ENCODE measurements at places on chromosomes 7 and 10.

- DNase-seq = no peak
These were observed 27.6 kb upstream of the CTNNA3 start for GRCh38 chr10:67723601-67724000.

DNA sequence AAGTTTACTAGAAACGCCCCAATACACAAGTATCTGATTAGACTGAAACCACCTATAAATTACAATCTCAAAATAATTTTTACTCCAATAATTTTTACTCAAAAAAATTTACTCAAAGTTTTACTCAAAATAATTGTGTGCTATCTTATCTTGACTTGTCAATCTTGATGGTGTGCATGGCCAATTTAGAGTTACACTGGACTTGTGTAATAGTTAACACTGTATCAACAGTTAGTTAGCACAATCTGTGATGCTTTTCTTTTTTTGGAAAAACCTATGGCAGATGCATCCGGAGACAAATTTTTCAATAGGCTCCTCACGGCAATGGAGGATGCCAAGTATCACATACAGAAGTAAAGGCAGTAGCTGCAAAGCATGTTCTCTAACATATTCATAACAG is 24.9 kb downstream of the LMOD2 start:
- DNase-seq = no peak

GRCh38 chr7:92534572-92534971 is 6.0 kb downstream of the RBM48 start:
- DNase-seq = no peak

- peak; percentile 66 for DNase-seq
These were observed 65.3 kb downstream of the PDIA4 start for GRCh38 chr7:148962823-148963582.

DNA sequence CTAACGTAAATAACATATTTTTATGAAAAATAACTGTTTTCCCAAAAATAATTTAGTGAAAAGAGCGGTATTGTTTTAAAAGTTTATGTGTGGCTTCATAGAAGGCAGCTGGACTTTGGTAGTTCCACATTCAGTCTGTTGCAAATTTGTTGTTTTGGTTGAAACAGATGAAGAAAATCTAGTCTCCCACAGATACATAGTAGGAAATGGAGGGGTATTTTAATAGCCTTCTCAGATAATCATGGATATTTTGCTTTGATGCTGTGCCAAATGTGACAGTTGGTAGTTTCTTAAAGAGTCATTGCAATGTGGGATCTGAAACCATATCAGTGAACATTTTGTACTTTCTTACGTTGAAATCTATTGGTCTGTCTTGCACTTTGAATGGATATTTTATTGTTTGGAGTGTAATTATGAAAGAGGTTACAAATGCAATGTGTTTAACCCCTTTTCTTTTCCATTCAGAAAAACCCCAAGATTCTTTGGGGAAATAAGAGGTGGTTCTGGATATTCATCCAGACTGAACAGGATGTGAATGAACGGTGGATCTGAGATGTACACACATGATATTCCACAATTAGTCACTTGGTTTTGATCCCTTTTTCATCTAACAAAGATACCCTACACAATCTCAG is 10.4 kb downstream of the ZNF365 start:
- no peak for DNase-seq

GRCh38 chr7:121328508-121329190 is at the start of gene WNT16:
WNT16 (plus strand) TSS chr7:121329000; CDS start chr7:121329293, 293 bp downstream.
- DNase-seq = no peak

DNA sequence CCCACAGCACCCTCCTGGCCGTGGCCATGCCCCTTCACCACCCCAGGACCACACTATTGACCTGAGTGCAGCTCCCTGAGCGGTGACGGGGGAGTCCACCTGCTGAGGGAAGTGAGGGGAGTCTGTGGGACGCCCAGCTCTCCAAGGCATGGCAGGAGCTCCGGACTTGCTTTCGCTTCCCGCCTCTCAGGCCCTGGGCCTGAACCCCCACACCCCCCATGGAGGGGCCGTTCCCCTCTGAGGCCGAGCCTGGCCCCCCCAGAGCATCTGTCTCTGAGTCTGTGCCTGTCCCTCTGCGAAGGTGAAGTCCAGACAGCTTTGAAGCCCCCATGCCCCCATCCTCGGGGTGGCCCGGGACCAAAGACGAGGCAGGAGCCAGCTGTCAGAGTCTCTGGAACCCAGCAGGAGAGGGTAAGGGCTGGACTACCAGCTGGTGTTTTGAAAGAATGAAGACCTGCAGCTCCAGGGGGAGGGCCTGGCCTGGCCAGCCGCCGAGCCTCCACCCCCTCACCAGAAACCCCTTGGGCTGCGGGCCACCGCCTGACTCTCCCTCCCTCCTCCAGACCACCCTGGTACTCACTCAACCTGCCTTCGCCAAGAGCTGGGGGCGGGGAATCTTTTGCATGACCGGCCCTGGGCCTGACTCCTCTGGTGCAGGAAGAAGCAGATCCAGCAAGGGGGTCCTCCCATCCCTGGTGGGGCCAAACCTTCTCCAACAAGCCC is 114.0 kb downstream of the PDGFA start:
- no peak for DNase-seq

DNA sequence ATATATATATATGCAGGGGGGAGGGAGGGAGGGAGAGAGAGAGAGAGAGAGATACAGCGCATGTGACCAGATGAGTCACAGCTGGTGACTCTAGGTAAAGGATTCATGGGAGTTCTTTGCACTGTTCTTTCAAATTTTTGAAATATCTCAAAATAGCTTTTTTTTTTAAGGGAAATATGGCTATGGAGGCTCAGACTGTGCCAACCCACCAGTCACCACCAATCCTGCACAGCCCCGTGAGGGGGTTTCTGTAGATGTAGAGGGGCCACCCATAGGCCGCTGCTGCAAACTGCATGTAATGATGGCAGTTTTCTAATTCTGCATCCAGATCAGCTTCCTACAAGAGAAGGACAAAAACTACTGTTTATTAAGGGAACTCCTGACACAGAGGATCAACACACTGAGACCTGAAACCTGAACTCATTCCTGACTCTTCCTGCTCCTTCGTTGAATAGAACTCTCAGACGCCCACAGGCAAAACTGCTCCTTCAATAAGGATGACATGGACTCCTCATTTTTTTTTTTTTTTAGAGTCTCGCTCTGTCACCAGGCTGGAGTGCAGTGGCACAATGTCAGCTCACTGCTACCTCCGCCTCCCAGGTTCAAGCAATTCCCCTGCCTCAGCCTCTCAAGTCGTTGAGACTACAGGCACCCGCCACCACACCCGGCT is 17.3 kb downstream of the DAGLB start:
- DNase-seq = peak; percentile 65

- DNase-seq = no peak
These were observed 377.6 kb downstream of the LRMDA start for GRCh38 chr10:75809003-75809402.

DNA sequence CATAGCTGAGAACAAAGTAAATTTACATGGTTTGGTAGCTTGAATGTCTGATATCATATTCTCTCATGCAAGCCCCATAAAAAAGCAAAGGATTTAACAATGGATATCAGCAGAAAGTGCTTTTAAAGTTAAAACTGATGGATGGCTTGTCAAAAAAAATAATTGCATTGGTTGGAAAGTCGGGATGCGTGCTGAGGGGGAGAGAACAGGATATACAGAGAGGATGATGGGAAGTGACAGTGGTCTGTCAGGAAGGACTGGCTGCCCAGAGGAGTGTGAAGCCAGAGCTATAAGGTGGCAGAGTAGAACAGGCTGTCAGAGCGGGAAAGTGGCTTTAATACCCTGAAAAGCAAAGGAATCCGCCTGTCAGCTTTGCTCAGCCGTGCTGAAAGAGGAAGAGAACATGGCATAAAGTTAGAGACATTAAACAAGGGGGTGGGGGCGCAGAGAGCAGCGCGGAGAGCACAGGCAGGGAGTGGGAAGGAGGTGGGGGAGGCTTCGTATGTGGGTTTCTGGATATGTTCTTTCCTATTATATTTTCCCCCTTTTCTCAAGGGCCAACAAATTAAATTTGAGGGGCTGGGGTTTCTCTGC is 493.0 kb downstream of the LRMDA start:
- DNase-seq = no peak

- no peak for DNase-seq
These were observed 18.3 kb downstream of the MMS19 start for GRCh38 chr10:97479939-97480338.

- DNase-seq = no peak
These were observed 11.7 kb upstream of the TMEM106B start for GRCh38 chr7:12199363-12199762.

GRCh38 chr7:32762925-32763293 is 128.7 kb downstream of the KBTBD2 start:
- no peak for DNase-seq

DNA sequence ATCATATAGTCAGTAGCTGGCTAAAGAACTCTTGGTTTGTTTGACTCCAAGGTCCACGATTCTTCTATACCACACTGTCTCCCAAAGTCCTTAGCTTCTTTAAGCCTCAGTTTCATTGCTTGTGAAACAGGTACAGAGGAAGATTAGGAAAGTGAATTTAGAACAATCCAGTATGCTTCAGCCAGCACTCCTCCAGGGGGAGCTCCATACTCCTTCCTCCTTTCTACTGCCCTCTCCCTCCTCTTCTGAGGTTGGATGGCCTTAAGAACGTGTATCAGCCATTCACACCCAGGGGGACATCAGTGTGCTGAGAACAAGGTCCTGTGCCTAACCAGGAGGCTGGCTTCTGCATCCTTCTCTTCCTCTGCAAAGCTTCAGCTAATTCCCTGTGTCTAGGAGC is 54.8 kb upstream of the CALD1 start:
- peak; percentile 60 for DNase-seq

DNA sequence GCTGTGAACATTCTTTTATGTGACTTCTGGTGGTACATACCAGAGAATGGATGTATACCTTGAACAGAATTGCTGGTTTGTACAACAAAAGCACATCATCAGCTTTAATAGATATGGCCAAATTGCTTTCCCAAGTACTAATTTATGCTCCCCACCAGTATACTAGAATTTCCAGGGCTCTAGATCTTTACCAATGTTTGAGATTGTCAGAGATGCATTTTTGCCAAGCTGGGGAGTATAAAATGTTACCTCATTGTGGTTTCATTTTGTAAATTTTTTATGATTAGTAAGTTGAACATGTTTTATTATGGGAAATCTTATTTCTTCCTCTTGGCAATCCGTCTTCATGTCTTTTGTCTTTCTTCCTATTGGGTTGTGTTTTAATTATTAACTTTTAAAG is 179.9 kb upstream of the TMEM106B start:
- peak; percentile 24 for DNase-seq

- DNase-seq = no peak
These were observed 76.5 kb downstream of the CHST15 start for GRCh38 chr10:124016804-124017375.

GRCh38 chr10:80075781-80076180 is 2.7 kb upstream of the TMEM254 start:
- peak; percentile 25 for DNase-seq

GRCh38 chr7:18140943-18141342 is 113.3 kb upstream of the PRPS1L1 start:
- DNase-seq = no peak

- peak; percentile 26 for DNase-seq
These were observed 142.9 kb downstream of the NOC3L start for GRCh38 chr10:94219829-94220228.

GRCh38 chr7:47534322-47535034 is 47.4 kb downstream of the TNS3 start:
- peak; percentile 36 for DNase-seq

GRCh38 chr10:88958721-88959120 is 6.1 kb upstream of the ACTA2 start:
- no peak for DNase-seq
